Esophagus mucosa (tissue), 1 donor: ENCODE measurements at places on chromosomes 4 and X. TPM values are rescaled to one million over a fixed set of nuclear protein-coding genes. Genes with fewer than 3 reads are reported as not detected.

GRCh38 chr4:8220661-8221450, 21.8 kb downstream of the SH3TC1 start:
- no peak for ATAC-seq

GRCh38 chrX:33142331-33142730, 69.0 kb downstream of the DMD start:
- no peak for ATAC-seq

GRCh38 chr4:186999686-187000085, 276.0 kb upstream of the FAT1 start:
- ATAC-seq, result no peak

GRCh38 chr4:164169591-164169990, 584.3 kb upstream of the SMIM31 start:
- no peak for ATAC-seq

The GDPD2 gene
- 0.96 TPM for total RNA-seq

DNA sequence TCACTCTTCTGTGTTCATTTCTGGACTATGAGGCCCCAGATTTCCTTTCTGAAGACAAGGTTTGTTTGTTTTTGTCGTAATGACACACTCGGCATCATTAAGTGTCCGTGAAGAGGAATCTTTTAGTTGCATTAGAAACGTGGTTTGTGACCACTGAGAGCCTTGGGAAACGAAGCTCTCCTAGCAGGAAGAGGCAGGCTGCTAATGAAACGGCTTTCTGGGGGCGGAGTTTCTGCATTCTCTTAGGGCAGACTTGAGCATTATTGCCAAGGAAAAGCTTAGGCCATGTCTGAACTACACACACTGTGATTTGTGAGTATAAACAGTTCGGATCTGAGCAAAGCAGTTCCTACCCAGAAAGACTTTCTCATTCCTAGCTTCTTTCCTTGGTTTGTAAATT, 64.0 kb downstream of the SOX3 start:
- no peak for ATAC-seq

GRCh38 chrX:39165185-39165584, 363.9 kb downstream of the MID1IP1 start:
- ATAC-seq, result no peak

The GAB1 gene
- 30.2 TPM for total RNA-seq

DNA sequence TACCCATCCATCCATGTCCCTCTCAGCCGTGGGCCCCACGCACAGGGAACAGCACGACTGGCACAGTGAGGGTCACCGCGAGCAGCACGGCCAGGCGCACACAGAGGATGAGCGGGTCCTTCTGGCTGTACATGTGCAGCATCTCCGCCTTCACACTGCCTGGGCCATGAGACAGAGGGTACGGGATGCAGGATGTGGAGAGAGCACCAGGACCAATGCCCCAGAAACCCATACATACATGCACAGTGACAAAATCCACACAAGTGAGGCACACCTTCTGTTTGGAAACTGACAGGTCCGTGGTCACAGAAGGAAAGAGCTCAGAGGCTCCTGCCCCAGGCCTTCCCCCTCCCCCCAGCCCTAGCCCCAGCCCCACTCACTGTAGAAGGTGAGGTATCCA, 9.5 kb downstream of the SLC38A5 start:
- no peak for ATAC-seq

DNA sequence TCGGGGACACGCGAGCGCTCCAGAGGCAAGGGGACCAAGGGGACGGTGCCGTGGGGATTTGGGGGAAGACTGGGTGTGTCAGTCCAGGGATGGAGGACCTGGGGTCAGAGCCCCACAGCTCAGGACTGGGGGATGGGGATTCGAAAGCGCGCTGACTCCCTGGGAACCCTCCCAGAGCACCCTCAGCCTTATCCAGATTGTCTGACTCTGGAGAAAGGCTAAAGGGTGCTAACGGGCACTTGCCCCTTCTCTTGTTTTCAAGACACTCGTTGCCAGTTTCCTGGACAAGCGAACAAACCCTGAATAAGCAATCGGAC, 1.1 kb downstream of the DOCK11 start:
- peak; percentile 15 for ATAC-seq

GRCh38 chr4:142881331-142881730, 35.2 kb upstream of the INPP4B start:
- ATAC-seq, result no peak

The STIM2 gene
- total RNA-seq, result 7.1 TPM

GRCh38 chrX:109614951-109615350, 10.0 kb downstream of the KCNE5 start:
- ATAC-seq, result no peak

- no peak for ATAC-seq
These were observed 33.3 kb downstream of the CPLX1 start for GRCh38 chr4:792626-793092.

GRCh38 chr4:1041147-1041935, 29.9 kb downstream of the FGFRL1 start:
- peak; percentile 27 for ATAC-seq

The IL1RAPL1 gene
- total RNA-seq, result 0.12 TPM

- ATAC-seq, result no peak
These were observed 14.9 kb upstream of the GLUD2 start for GRCh38 chrX:121032531-121032930.

GRCh38 chr4:124946696-124947095, 234.2 kb upstream of the ANKRD50 start:
- no peak for ATAC-seq

DNA sequence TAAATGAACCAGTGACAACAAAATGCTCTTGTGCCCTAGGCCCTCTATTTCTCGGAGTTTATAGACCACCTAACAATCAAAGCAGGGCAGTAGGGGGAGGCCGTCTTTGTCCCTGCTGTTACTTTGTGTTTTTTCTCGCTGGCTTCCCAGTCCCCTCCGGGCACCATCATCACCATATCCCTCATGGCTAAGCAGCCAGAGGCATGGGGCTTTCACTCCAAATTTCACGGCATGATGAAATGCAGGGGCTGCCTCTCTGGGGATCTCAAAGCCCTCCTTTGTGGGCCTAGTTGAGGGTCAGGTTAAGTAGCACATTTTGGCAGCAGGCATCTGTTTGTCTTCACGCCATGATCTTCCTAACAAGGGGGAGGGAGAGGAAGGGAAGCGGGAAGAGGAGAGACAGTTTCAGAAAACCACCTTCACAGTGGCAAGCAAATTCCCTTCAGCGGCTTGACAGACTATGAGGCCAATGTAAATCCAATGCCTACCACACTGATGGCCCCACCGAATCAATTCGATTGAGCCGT, 91.9 kb downstream of the ANOS1 start:
- no peak for ATAC-seq

DNA sequence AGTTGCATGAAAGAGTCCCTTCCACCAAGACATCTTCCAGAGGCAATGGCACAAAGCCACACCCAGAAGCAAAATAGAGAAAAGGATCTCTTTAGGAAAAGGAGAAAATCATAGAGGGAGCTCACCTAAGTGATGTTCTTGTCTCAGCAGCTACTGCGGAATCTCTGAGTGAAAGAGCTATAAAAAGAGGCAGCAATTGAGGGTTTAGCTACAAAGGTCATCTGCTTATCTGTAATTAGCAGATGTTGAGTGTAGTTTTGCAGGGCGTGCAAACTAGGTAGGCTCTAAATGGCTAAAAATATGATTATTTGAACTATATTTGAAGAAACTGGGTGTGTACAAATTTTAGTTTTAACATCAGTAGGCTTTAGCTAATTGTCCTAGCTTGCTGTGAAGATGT, 276.0 kb downstream of the HS3ST1 start:
- no peak for ATAC-seq

The EPHA5 gene
- total RNA-seq, result not detected

DNA sequence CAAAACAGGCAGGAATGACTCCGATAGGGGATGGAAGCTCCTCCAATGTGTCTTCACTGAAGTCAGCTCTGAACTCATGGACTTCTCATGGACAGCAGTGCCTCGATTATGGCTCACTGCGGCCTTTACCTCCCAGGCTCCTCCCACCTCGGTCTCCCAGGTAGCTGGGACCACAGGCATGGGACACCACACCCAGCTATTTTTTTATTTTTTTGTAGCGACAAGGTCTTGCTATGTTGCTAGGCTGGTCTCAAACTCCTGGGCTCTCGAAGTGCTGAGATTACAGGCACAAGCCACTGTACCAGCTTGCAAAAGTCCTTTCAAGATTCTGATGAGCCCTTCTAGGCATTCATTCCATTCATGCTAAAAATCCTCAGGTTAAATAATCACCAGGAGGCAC, 181.5 kb downstream of the NSUN7 start:
- ATAC-seq, result no peak

The RGS12 gene
- total RNA-seq, result 50.7 TPM

GRCh38 chr4:84913176-84913575, 53.3 kb downstream of the WDFY3 start:
- ATAC-seq, result no peak

The PDZD11 gene
- total RNA-seq, result 44.7 TPM

DNA sequence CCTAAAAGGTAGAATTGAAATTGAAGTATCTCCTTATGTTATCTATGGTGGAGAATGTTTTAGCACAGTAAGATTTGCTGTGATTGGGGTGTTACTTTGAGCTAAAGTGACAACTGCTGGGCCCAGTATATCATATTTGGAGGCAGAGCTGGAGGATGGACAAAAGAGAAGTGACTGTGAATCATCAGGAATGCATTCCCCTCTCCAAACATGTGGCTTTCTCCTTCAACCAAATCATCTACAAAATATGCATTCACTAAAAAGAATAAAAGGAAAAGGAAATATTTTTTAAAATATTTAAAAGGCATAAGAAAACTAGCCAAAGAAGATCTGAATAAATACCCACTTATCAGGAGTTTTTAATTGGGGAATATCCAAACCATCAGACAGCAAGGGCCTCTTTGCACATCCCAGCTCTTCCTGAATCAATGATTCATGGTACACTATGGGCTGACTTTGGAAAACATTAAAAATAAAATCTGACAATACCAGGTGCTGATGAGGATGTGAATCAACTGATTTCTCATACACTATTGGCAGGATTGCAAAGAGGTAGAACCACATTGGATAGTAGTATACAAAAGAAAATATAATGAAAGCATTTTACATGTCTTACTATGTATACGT, 671.7 kb upstream of the NR3C2 start:
- no peak for ATAC-seq

The TRMT44 gene
- 15.7 TPM for total RNA-seq

The C1QTNF7 gene
- total RNA-seq, result 0.52 TPM

The CPZ gene
- 0.80 TPM for total RNA-seq

- no peak for ATAC-seq
These were observed 1144.3 kb downstream of the ADGRL3 start for GRCh38 chr4:62344474-62344873.

The BMX gene
- 1.0 TPM for total RNA-seq

GRCh38 chr4:93670434-93670833, 158.1 kb upstream of the ATOH1 start:
- no peak for ATAC-seq

The FGD1 gene
- 8.2 TPM for total RNA-seq

DNA sequence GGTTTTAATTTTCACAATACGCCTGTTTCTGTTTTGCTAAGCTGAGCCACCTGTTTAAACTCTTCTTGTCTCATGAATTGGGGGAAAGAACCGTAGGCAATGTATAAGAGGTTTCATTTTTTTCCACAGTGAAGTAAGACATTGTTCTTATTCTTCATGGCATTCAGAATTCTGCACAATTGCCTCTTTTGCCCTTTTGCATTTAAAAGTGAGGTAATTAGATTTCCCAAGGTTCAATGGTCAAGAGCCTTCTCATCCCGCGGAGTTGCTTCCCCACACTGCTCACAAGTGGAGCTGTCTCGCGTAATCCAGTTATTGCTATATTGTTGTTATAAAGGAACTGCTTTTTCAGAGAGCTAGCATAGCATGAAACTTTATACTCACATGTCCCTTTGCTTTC, 90.9 kb upstream of the SPRY1 start:
- no peak for ATAC-seq

DNA sequence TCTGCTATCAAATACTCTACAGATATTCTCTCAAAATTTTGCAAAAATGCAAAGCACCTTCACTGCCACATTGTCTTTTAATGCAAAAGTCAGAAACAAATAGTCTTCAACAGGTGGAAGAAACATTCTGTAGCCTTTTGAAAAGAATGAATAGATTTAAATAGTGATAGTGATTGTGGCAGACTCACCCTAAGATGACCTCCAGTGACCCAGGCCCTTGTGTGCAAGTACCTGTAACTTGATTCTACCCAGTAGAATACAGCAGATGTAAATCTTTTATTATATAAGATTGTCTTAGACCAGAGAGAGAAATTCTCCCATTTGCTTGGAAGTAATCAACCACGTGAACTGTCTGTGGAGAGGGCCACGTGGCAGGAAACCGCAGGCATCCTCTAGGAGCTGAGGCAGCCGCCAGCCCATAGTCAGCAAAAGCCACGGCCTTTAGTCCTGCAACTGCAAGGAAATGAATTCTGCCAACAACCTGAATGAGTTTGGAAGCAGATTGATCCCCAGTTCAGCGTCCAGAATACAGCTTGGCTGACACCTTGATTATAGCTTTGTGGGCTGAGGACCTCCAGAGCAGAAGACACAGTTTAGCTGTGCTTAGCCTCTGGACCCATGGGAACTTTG, 272.5 kb downstream of the ARHGAP10 start:
- no peak for ATAC-seq

The ZMAT1 gene
- 0.36 TPM for total RNA-seq

- ATAC-seq, result peak; percentile 73
These were observed at the start of gene ING2 for GRCh38 chr4:183504930-183505610. TSS of gene ING2 (plus strand) at chr4:183505058. CDS start at chr4:183505196, 138 bp downstream.

DNA sequence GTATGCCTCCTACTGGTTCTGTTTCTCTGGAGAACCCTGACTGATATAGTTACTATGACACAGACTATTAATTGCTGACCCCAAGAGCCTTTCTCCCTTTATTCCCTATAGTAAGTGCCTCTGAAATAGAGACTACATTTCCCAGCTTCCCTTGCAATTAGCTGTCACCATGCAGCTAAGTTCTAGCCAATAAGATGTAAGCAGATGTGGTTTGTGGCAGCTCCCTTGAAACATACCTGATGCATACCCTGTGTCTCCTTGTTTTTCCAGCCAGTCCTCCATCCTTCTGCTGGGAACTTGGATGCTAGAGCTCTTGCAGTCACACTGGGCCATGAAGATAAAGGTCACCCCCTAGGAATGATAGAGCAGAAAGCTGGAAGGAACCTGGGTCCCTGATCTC, 9.7 kb upstream of the TMEM165 start:
- peak; percentile 46 for ATAC-seq

DNA sequence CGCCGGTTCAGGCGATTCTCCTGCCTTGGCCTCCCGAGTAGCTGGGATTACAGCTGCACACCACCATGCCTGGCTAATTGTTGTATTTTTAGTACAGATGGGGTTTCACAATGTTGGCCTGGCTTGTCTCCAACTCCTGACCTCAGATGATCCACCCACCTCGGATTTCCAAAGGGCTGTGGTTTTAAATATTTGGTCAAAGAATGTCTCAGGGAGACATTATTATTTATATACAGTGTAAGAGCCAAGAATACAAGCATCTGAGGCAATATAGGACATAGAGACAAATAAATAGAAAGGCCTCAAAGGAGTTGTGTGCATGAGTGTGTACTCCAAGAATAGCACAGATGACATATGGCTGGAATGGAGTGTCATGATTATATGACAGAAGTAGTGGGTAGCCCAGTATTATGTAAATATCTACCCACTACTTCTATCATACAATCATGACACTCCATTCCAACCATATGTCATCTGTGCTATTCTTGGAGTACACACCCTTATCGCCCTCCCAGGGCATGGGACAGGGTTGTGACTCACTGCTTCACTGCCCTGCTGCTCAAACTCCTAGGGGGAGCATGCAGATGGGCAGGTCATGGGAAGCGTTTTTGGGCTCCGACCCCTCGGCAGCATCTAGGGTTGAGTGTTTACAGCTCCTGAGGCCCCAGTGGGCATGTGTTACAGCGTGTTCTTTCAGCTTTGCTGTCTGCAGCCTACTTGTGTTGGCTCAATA, 1649.8 kb upstream of the PCDH10 start:
- no peak for ATAC-seq

The CYTL1 gene
- 0.88 TPM for total RNA-seq
